ENCODE measurements at places on chromosomes 3 and 15.

GRCh38 chr15:91357486-91357885, 257.4 kb downstream of the SV2B start:
- DNase-seq, result no peak

- DNase-seq, result no peak
Observed at GRCh38 chr15:60760646-60761504, 281.9 kb upstream of the ICE2 start.

- no peak for DNase-seq
Observed at GRCh38 chr3:103617961-103618360, 1183.1 kb downstream of the ZPLD1 start.

DNA sequence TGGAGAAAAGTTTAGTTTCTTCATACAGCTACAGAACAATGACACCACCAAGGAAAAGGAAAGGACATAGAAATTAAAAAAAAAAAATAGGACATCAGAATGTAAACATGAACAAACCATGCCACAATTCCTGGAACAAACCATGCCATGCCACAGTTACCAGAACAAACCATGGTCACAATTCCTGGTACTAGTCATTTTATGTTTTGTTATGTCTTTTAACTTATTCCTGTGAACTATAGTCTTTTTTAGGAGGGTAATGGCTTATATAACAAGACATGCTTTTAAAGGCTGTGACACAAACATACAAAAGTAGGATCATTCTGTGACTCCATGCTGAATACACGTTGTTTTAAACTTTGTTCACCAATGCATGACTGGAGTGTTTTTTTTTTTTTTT, 42.8 kb downstream of the CD47 start:
- no peak for DNase-seq

DNA sequence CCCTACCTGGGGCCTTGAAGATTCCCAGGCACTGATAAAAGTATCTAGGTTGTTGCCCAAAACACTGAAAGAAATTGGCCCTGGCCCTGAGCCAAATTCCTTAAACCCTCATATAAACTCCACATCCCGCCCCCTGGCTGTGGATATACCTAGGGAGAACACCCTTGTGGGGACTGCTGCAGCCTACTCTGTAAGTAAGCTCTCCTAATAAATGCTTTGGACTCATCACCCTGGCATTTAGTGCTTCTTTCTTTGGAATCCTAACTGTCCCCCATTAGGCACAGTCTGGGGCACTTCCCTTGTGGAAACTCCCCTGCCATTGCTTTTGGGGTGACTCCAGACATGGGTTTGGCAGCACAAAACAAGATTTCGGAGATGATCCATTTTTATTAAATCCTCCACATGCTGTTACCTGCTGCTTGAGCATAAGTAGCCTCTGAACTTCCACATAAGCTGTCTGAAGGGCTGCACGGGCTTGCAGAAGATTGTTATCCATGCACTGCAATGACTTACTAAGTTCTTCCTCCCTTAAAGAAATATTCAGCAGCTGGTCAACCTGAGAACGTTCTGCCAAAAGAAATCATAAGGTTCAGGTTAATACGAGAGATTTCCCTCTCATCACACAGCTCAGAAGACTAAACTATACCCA, 46.4 kb downstream of the ZNF106 start:
- DNase-seq, result no peak

- DNase-seq, result no peak
Observed at GRCh38 chr3:151877269-151877668, 3.8 kb downstream of the SUCNR1 start.

GRCh38 chr15:75706682-75706954, 6.0 kb downstream of the CSPG4 start:
- DNase-seq, result no peak

GRCh38 chr3:155185631-155186071, 105.5 kb downstream of the MME start:
- DNase-seq, result no peak

Measured in activated CD8-positive, alpha-beta memory T cell treated with anti-CD3 and anti-CD28 coated beads, Interleukin-2, amount 50 U/mL, for 48 hours (primary cell).